ENCODE measurements at places on chromosomes 7 and 10.

DNA sequence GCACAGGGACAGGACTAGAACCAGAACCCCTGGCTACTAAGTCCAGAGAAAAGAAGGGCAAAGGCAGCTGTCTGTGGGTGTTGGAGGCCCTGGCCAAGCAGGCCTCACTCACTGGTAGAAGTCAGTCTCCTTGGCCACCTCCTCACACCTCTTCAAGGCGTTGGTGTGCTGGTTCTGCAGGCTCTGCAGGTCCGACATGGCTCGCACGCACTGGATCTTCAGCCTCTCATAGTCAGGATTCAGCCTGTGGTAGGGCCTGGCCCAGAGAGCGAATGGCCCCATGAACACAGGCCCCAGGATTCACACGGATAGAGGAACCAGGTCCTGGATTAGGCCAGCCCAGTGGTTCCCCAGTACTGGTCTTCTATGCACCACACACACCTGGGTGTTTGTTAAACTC lies 72.4 kb downstream of the DLG5 start:
- no peak for DNase-seq

- no peak for DNase-seq
Observed at GRCh38 chr10:12491491-12491890, 142.1 kb downstream of the CAMK1D start.

- no peak for DNase-seq
Observed at GRCh38 chr7:117555260-117555659, 75.4 kb downstream of the CFTR start.

GRCh38 chr7:46397591-46397990 lies 476.5 kb upstream of the IGFBP3 start:
- no peak for DNase-seq

DNA sequence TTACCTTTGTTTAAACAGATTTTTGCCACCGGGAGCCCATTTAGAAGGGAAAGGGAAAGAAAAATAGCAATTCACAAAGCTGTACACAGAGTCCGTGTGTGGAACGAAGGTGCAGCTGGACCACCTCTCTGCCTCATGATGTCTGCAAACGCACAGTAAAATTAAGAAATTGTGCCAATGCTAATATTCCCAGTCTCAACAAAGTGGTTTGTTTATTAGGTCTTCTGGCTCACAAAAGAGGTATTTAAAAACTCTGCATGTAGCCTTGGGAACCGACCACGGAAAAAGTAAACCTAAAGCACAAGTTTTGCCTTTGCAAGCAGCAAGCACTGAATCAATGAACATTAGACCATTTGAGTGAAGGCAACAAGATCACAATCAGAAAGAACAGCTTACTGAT lies 57.7 kb downstream of the CREB3L2 start:
- no peak for DNase-seq

DNA sequence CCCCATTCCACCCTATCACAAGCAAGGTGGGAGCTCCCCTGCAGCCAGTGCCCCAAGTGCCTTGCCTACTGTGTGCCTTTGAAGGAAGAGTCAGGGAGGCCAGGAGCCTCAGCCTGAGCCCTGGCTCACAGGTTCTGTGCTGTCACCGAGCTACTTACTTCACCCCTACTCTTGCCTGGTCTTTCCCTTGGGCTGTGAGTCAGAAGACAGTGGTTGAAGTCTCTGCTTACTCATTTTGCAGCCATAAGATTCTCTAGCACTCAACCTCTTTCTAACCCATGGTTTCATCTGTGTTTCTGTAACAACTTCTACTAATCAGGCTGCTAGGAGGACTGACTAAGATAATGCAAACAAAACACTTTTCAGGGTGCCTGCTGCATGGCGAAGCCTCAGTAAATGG lies 114.5 kb downstream of the PLCE1 start:
- peak; percentile 68 for DNase-seq

DNA sequence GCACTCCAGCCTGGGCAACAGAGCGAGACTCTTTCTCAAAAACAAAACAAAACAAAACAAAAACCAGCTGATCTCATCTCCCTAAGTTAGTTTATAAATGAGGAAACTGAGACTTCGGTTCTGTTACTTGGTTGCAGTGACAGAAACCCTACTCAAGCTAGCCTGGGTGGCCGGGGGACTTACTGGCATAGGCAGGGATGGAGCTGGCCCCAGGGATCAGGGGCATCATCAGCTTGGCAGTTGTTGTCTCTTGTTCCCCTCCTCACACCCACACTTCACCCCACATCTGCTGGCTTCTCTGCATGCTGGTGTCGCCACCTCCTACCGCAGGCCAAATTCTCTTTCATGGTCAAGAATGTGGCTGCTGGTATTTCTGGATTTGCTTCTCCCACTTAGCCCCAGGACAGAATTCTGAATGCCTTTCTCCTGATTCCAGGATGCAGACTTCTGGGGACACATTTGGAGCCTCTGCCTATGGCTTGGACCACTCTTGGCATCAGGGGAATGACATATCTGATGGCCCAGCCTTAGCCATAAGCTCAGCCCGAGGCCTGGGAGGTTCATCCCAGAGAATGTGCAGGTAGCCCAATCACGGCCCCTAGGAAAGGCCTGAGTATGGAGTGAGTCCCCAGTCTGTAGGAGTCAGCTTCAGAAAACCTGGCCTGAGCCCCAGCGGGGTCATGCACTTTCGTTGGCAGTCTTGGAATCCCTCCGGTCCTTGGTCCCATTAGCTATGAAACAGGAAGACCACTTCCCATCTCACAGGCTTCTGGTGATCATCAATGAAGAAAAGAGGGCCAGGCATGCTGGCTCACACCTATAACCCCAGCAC lies 41.6 kb upstream of the CTBP2 start:
- DNase-seq = no peak

DNA sequence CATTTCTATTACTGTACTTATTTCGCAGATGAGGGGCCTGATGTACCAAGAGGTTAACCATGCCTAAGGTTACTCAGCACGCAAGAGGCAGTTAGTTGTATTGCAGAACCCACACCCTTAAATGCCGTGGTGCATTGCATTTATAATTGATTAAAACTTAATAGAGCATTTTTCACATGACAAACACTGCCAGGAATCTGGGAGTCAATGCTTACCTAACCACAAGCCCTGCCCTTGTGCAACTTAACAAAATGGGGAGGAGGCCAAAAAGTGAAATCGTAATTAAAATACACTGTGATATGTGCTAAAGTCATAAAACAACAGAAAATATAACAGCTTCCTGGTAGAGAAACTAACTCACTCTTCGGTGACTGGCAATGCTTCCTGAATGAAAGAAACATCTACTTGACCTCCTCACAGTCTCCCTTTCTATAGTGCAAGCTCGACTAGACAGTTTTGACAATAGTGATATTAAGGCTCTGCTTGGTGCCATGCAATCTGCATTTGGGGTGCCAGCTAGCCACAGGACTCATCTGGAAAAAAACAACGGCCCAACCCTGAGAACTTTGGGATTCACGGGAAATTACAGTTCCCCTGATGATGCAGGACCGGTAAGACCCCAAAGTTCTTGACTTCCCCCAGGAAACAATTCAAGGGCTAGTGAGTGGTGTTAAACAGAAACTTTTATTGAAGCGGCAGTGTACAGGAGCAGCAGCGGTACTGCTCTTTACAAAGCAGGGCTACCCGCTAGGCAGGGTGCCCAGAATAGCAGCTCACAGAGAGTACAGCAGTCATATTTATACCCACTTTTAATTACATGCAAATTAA lies 612.4 kb downstream of the TNS3 start:
- DNase-seq = peak; percentile 78

DNA sequence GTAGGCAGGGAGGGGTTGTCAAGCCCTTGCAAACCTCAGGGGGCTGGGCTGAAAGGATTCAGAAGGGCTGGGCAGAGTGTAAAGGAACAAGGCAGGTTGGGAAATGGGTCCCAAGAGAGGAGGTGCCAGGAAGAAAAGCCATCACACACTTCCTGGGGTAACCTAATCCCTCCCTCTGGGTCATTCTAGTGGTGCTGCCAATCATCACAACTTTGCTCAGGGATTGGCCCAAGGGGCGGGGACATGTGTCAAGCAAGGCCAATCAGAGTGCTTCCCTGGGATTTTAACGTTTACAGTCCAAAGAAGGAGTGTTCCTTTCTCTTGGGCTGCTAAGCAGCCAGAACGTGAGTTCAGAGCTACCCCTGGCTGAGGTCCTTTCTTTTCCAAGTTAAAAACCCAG lies 57.1 kb upstream of the NPTX2 start:
- DNase-seq = no peak

- DNase-seq = no peak
Observed at GRCh38 chr10:87760195-87760905, 57.7 kb downstream of the ATAD1 start.

GRCh38 chr10:29332061-29332760 lies 43.3 kb downstream of the LYZL1 start:
- no peak for DNase-seq

DNA sequence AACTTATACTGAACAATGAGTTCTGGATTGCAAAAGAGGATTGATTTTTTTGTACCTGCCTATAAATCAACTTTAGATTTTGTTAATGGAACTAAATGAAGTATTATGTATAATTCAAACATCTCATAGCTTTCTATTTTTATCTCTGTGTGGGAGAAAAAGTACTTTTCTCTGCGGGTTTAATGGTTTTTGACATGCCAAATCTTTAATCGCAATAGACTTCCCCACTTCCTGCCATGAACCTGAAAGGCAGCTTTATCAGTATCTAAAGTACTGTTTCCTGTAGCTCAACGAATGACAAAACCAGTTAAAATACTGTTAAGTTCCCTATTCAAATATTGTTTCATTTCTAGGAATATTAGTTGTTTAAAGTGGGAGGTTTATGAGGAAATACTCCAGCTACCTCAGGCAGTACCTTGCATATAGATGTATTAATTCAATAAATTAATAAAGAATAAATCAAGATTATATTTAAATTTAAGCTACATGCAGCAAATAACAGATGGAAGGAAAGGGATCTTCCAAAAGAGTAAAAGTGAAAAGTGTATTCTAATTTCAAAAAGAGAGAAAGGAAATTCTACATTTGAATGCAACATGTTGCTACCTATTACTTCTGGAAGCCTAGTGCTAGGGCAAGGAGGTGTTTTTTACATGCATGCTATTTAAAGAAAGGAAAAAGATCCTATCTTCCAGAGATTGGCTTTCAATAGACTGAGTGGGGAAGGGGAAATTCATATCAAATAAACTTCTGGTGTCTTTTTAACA lies 75.9 kb downstream of the SVOPL start:
- DNase-seq = no peak

DNA sequence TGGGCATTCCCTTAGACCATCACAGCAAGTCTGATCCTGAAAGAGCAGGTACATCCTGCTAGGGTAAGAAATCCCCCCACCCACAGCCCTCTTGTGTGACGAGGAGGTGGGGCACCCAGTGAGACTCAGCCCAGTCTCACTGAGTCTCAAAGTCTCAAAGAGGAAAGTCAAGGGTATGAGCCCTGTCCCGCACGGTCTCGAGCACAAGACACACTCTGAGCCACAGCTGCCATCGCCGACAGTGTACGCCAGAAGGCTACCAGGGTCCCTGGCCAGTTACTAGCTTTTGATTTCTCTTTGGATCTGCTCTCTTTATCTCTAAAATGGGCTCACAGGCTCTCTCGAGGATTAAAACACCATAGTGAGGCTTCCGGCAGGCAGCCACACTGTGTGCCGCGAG lies 190.2 kb downstream of the TNS3 start:
- DNase-seq = no peak

GRCh38 chr10:36221101-36221500 lies 579.0 kb upstream of the FZD8 start:
- DNase-seq = no peak

DNA sequence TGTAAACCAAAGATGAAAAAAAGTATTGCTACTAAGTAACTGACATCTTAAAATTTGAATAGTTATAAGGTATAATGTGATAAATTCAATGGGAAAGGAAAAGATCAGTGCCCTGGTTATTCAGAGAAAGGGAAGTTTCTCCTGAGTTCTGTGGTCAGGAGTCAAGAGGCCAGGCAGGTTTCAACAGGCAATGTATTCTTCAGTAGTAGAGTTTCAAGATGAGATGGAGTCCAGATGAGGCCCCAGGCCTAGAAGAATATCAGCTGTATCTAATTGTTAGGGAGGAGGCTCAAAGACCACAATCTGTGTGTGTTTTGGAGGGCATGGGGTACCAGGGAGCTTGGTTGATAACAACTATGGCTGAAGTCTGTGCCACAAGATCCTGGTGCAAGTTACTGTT lies 101.4 kb upstream of the DLX6 start:
- DNase-seq = no peak

GRCh38 chr10:73559590-73559989 lies 31.6 kb downstream of the USP54 start:
- DNase-seq = no peak

DNA sequence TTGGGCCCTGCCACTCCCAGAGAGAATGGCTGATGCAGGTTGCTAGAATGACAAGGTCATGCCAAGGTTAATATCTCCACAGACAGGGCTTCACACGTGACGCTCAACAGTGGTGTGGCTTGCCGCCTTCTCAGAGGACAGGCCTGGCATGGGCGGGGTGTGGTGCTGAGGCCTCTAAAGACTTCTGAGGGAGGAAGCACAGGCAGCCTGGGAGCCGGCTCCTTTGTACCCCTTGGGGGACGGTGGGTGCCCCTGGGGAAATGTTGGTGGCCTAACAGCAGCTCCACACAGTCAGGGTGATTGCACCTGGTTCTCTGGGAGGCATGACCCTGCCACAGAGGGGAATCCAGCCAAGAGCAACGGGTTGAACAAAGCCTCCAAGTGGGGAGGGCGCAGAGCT lies 115.1 kb downstream of the PKD1L1 start:
- no peak for DNase-seq

DNA sequence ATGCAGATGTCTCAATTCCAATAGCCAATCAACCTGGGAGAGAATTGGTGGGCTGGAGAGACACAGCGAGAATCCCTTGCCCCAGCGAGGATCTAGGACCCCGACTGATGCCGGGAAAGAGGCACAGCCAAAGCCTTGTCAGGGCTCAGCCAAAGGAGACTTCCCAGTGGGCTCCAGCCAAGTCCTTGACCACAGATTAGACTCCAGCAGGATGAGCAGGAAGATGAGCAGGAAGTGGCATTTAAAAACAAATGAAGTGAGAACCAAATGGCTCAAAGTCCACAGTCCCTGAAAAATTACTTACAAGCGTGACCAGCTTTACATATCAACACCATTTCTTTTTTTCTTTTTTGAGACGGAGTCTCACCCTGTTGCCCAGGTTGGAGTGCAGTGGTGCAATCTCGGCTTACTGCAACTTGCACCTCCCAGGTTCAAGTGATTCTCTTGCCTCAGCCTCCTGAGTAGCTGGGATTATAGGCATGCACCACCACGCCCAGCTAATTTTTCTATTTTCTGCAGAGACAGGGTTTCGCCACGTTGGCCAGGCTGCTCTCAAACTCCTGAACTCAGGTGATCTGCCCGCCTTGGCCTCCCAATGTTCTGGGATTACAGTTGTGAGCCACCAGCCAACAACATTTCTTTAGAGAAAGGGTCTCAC lies 40.2 kb downstream of the CTBP2 start:
- DNase-seq = no peak

- DNase-seq = peak; percentile 68
Observed at GRCh38 chr7:94449151-94449725, 54.5 kb downstream of the COL1A2 start.

All from kidney glomerular epithelial cell (primary cell).